ENCODE measurements at places on chromosomes 3 and 15.

DNA sequence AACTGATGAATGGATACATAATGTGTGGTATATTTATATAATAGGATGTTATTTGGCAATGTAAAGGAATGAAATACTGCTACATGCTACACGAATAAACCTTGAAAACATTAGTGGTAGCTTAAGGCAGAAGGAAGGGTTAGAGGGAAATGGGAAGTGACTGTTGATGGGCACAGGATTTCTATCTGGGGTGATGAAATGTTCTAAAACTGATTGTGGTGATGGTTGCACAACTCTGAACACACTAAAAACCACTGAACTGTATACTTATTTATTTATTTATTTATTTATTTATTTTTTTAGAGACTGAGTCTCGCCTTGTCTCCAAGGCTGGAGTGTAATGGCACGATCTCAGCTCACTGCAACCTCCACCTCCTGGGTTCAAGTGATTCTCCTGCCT, 24.8 kb upstream of the SHISA5 start:
- no peak for DNase-seq

GRCh38 chr3:55629432-55629831, 142.3 kb upstream of the WNT5A start:
- no peak for DNase-seq

- no peak for DNase-seq
Observed at GRCh38 chr3:99396651-99397275, 241.6 kb upstream of the COL8A1 start.

- no peak for DNase-seq
Observed at GRCh38 chr3:177351757-177352158, 154.5 kb upstream of the TBL1XR1 start.

DNA sequence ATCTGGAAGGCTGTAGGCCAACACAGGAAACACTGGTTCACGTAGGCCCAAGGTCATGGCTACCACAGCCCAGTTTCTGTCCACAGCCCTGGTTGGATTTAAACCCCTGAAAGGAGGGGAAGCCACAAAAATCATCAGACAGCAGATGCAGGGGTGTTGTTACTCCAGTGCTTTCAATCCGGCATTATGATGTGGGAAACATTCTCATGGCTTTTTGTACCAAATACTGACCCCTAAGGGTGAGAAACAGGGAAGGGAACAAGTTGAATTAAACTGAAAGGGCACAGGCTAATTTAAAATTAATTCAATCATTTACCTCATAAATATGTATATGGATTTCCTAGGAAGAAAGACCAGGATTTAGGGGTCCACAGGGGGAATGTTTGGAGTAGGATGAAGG, 375.6 kb downstream of the CTNNB1 start:
- no peak for DNase-seq

DNA sequence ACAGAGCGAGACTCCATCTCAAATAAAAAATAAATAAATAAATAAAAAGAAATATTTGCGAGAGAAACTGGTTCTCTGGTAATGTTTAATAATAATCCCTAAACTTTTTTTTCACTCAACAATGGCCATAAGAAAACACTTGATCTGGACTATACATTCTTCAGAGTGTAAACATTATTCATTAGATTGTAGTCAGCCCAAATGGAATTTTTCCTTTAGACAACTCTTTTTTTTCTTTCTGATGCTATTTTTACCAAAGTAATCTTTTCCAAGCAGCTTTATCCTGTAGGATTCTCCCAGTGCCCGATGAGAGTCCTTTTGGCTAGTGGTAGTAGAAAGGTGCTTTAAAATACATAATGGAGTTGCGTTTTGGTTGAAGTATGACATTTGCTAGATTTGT, 90.4 kb downstream of the NEDD4 start:
- DNase-seq: no peak

Measured in effector memory CD4-positive, alpha-beta T cell (primary cell).